ENCODE measurements at places on chromosomes 1 and 21.

- DNase-seq: peak; percentile 88
Observed at GRCh38 chr1:200184196-200184595, 156.7 kb downstream of the NR5A2 start.

DNA sequence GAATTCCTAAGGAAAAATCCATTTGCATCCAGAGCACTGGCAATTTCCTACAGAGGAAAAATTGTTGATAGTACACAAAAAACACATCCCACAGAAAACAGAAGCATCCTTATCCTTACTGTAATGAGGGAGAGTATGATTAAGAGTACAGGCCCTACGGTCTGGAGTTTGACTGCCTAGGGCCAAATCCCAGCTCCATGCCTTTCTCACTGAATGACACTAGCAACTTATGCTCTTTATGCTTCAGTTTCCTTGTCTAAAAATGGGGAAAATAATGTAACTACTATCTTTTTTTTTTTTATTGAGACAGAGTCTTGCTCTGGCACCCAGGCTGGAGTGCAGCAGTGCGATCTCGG is 27.8 kb upstream of the CEP350 start:
- DNase-seq: no peak

DNA sequence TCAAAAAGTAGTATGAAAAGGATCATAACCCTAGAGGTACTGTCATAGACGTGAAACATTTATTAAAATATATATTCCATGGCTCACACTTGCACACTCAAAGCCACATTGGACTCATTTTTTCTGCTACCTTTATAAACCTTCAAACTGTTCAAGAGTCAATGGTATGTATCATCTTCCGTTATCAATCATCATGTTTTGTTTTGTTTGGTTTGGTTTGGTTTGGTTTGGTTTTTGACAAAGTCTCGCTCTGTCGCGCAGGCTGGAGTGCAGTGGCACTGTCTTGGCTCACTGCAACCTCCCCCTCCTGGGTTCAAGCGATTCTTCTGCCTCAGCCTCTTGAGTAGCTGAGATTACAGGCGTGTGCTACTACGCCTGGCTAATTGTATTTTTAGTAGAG is 1.8 kb downstream of the IFNAR2 start:
- no peak for DNase-seq

- no peak for DNase-seq
Observed at GRCh38 chr1:97849345-97850340, 71.2 kb downstream of the DPYD start.

GRCh38 chr21:32819694-32820093 is 48.1 kb upstream of the PAXBP1 start:
- no peak for DNase-seq

DNA sequence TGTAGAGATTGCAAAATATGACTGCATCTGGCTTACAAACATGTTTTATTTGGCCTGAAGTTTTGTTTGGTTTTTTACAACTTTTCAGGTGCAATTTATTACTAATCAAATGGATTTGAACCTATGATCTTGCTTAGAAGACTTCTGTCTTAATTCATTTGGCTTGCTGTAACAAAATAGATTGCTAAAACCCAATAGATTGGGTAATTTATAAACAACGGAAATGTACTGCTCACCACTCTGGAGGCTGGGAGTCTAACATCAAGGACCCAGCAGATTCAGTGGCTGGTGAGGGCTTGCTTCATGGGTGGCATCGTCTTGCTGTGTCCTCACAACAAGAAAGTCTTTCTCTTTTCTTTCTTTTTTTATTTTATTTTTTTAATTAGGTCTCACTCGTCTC is 72.9 kb downstream of the LBR start:
- peak; percentile 25 for DNase-seq

DNA sequence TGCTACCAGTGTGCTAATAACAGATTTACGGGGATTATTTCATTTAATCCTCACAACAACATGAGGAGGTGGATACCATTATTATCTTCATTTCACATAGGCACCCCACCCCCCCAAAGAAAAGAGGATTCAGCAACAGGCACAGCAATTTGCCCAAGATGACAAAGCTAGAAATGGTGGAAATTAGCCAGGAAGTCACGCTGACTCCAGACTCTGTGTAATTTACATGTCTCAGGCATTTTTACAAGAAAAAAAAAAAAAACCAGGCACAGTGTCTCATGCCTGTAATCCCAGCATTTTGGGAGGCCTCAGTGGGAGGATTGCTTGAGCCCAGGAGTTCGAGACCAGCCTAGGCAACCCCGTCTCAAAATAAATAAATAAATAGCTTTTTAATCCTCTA is 37.5 kb upstream of the PRDM2 start:
- no peak for DNase-seq

DNA sequence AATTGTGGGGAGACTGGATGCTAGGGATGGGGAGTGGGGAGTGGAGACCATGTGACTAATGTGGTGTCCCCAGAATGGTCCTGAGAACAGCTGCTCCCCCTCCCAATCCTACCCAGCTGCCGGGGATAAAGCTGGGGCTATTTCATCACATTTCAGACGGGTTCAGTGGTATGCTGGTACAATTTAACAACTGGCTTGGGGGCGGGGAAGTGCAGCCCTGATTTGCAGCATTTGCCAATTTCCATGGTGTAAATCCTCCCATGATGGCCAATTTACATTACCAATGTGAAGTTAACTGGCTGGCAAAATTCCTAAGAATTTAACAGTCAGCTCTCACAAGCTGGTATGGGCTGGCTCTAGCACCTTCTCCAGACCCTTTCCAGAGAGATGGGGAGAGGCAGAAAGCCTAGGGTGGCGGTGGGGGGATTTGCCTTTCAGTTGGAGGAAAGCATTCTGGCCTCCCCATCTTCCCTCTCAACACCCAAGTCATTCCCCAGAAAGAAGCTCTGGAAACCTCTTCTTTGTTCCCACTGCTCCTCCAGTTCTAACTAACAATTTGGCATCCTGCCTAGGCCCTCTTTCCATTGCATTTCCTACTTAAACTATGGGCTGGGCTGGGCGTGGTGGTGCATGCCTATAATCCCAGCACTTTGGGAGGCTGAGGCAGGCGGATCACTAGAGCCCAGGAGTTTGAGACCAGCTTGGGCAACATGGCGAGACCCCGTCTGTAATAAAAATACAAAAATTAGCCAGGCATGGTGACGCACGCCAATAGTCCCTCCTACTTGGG is 11.3 kb upstream of the ADGRB2 start:
- DNase-seq: no peak

DNA sequence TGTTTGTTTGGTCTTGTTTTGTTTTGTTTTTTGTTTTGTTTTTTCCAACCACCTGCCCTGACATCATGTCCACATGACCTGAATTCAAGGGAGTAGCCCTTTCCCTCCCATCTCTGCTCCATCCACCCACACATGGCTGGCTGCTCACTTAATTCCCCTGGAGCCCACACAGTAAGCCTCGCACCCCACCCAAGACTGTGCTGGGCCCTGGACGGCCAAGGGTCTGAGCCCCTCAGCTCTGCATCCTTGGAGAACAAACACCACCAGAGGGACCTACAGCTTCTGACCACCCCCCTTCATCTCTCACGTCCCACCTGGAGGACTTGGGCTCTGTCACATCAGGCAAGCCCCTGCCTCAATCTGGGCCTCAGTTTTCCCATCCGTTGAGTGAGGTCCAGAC is 39.1 kb downstream of the MATN1 start:
- DNase-seq: no peak

GRCh38 chr1:162111572-162111971 is 42.1 kb downstream of the NOS1AP start:
- DNase-seq: no peak

- DNase-seq: no peak
Observed at GRCh38 chr1:35577071-35577998, 4.2 kb downstream of the TFAP2E start.

GRCh38 chr1:197076585-197076984 is 9.5 kb upstream of the F13B start:
- no peak for DNase-seq

- DNase-seq: no peak
Observed at GRCh38 chr1:242428399-242429190, 95.9 kb downstream of the PLD5 start.

- DNase-seq: no peak
Observed at GRCh38 chr1:178921499-178921898, 50.6 kb upstream of the ANGPTL1 start.

DNA sequence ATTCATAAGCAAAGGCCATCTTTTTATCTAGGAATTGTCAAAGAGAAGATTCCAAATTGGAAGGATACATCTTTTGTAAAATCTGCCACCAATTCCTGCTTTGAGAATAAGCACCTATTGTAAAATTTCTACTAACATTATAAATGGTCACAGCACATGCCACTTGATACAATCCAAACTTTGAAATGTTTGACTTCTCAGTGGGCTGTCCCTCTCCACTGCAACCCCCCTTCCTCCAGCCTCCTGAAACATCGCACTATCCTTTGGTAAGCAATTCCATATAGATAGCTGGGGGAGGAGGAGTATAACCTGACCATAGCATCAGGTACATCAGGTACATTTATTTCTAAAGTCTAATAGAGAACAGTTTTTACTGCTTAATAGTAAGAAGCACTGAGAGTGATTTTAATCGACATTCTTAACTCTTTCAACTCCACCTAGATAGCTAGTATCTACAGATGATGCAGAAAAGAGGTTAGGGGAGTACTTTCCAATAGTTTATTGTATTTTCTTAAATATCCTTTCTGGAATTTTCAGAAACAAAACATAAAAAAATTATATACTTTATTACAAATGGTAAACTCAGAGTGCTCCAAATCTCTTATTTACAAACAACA is 2.9 kb downstream of the JUN start:
- no peak for DNase-seq

DNA sequence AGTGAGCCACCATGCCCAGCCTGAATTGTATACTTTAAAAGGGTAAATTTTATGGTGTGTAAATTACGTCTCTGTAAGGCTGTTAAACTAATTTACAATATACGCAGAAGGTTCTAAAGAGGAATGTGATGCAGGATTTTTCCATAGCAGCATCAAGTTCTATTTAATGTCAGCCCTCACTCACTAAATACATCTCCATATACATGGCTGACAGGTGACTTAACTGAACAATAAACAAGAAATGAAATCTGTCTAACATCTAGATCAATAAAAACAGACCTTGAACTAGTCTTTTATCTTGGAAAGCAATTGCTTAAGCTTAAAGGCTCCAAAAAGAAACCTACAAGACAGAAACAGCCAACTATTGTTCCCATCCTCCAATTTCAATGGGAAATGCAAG is 121.5 kb upstream of the MAP1LC3C start:
- DNase-seq: no peak

DNA sequence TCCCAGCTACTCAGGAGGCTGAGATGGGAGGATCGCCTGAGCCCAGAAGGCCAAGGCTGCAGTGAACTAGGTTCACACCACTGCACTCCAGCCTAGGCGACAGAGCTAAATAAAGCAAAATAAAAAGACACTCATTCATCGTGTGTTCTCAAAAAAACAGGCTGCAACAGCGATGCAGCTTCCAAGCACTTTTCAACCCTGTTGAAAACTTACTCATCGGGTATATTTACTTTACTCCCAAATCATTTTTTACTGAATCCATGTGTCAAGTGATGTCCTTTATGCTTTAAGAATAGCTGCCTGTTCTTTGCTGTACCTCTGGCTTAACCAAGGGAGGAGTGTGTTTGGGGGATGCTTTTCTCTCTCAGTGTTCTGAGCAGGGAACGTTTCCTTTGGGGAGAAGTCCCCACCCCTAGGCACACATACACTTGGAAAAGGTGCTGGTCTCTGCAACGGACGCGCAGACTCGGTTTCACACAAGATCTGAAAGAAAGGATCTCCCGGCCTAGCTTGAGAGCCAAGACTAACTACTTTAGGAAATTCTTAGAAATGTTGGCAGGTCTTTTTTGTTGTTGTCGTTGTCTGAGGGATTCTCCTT is 1.4 kb downstream of the MAP1LC3C start:
- DNase-seq: no peak

DNA sequence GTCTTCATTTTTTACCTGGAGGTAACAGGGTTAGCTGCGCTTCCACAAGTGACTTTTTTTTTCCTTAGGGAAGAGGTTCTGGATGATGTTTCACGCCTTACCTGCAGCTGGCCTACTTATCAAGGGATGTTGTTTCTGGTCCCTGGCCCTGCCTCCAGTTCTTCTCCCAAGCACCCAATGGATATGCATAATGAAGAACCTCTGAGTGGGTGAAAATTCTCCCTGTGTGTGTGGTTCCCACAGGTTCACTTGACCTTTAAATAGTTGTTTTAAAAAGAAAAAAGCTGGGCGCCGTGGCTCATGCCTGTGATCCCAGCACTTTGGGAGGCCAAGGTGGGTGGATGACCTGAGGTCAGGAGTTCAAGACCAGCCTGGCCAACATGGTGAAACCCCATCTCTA is 31.8 kb upstream of the DPT start:
- no peak for DNase-seq

GRCh38 chr1:43554444-43554992 is 23.8 kb downstream of the PTPRF start:
- no peak for DNase-seq

GRCh38 chr21:35908311-35909078 is 151.8 kb downstream of the SETD4 start:
- DNase-seq: no peak

DNA sequence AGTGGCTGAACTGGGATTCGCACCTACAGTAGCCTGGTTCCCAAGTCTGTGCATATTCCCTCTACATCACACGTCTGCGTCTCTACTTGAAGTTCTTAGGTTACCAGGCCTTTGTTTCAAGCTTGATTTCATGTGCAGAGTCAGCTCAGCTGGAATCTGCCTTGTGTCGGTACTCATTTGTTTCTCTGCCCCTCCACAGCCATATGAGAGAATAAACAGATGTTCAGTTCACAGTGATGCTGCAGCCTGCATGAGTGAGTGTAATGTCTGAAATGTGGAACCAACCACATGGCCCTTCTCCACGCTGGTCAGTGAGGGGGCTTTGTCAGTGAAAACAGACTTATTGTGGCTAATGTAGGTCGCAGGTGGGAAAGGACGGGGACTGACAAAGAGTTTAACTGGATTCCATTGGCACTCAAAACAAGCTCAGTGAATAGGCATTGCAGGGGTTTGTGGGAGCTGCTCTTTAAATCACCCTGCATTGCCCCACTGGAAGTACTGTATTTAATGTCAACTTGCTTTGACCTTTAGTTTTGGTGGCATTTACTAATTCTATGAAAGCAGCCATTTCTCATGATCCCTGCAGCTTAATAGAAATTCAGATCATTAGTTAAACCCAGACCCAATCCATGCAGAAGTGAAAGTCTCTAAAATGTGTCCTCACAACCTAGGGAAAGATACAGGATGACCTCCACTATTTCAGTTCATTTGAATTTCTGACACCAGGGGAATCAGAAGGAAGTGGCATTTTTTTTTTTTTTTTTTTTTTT is 136.4 kb upstream of the FAM78B start:
- no peak for DNase-seq

GRCh38 chr21:32413697-32414578 is 1.4 kb downstream of the EVA1C start:
- no peak for DNase-seq

DNA sequence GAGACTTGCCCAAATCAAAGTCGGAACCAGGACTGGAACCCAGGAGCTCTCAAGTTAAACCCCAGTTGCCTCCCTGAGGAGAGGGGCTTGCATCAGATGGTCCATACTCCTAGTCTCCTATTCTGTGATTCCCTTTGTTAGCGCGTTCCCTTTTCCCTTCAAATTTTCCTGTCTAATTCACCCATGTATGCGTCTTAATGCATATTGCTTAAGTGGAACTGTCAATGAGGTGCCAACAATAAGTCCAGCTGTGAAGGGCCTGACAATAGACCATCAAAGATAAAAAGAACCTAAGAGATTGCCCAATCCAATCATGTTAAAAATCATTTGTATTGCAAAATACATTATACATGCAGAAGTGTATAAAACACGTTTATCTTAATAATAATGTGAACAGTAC is 634 bp upstream of the SPATA6 start:
- DNase-seq: no peak

GRCh38 chr1:153478047-153478691 is 17.7 kb upstream of the S100A7 start:
- DNase-seq: no peak

GRCh38 chr1:39671793-39672550 is at the start of gene NT5C1A:
TSS of gene NT5C1A (minus strand) at chr1:39672107. CDS start at chr1:39672038, 69 bp downstream.
- DNase-seq: peak; percentile 42
